Gastroesophageal sphincter (tissue), 4 donors: ENCODE measurements at places on chromosomes 3 and 15.

DNA sequence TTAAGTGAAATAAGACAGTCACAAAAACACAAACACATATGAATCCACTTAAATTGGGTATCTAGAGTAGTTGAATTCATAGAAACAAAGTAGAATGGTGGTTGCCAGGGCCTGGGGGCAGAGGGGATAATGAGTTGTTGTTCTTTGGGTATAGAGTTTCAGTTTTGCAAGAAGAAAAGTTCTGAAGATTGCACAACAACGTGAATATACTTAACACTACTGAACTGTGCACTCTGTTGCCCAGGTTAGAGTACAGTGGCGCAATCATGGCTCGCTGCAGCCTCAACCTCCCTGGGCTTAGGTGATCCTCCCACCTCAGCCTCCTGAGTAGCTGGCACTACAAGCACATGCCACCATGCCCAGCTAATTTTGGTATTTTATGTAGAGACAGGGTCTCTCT, 14.9 kb downstream of the GRAMD2A start:
- H3K27me3 ChIP-seq = peaks cover 61% of the 10 kb centered on the region
- H3K36me3 ChIP-seq = no peaks in the 10 kb centered on the region
- no peak overlapping the region for H3K4me3 ChIP-seq
- H3K27ac ChIP-seq = no peak overlapping the region

DNA sequence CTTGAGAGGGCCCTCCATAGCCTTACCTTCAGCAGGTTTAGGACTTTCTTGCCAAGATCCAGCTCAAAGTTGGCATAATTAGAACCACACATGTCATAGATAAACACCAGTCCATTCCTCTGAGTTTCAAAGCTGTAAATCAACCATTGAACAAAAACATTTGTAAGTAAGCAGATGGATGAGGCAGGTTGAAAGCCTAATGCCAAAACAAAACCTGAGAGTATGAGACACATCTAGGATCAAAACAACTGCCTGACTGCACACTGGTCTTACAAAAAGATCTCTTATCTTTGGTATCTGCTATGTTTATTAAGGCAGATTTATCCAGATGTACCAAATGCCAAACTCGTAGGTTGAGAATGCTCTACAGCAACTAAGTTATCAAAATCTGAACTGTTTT, 61.9 kb downstream of the PTPN9 start:
- no peak overlapping the region for H3K4me3 ChIP-seq
- no peaks in the 10 kb centered on the region for H3K27me3 ChIP-seq
- no peaks in the 10 kb centered on the region for H3K4me1 ChIP-seq
- H3K36me3 ChIP-seq = no peaks in the 10 kb centered on the region
- no peak for ATAC-seq

GRCh38 chr15:58573270-58573669, 141.5 kb downstream of the LIPC start:
- ATAC-seq = no peak
- H3K27me3 ChIP-seq = no peaks in the 10 kb centered on the region
- H3K36me3 ChIP-seq = no peaks in the 10 kb centered on the region
- no peaks in the 10 kb centered on the region for H3K4me1 ChIP-seq

DNA sequence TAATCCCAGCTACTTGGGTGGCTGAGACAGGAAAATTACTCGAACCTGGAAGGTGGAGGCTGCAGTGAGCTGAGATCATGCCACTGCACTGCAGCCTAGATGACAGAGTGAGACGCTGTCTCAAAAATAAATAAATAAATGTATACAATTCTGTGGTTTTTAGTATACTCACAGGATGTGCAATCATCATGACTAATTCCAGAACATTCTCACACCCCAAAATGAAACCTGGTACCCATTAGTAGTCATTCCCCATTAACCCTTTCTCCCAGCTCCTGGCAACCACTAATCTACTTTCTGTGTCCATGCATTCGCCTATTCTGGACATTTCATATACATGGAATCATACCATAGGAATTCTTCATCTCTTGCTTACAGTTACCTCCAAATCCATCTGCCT, 44.5 kb downstream of the LRRFIP2 start:
- no peak overlapping the region for H3K27ac ChIP-seq
- no peaks in the 10 kb centered on the region for H3K36me3 ChIP-seq

GRCh38 chr15:86125775-86126174, 46.1 kb downstream of the AGBL1 start:
- no peaks in the 10 kb centered on the region for H3K27me3 ChIP-seq
- H3K4me3 ChIP-seq = no peak overlapping the region
- no peaks in the 10 kb centered on the region for H3K36me3 ChIP-seq
- no peak overlapping the region for H3K27ac ChIP-seq

- no peaks in the 10 kb centered on the region for H3K4me1 ChIP-seq
- H3K4me3 ChIP-seq = no peak overlapping the region
- peaks cover 11% of the 10 kb centered on the region for H3K36me3 ChIP-seq
These were observed 85.3 kb upstream of the ADAMTS9 start for GRCh38 chr3:64773137-64773536.

GRCh38 chr3:158260392-158260791, 150.5 kb downstream of the RSRC1 start:
- no peaks in the 10 kb centered on the region for H3K4me1 ChIP-seq
- H3K36me3 ChIP-seq = peaks cover 4% of the 10 kb centered on the region
- H3K4me3 ChIP-seq = no peak overlapping the region
- ATAC-seq = no peak

DNA sequence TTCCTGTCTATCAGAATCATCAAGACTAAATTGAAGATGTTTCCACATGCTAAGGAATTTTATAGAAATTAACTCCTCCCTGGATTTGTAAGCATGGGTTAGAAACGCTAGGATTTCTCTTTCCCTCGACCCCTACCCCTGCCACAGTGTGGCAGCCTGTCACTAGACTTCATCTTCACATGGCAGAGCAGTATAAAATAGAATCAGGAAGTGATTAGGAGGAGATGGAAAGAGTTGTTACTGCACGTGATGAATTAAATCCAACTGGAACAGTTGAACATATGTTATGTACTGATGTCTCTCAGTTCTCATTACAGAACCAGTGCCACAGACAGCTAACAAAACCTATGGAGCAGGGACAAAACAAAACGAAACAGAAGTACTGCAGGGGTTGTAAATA, 130.0 kb upstream of the BNIP2 start:
- H3K36me3 ChIP-seq = no peaks in the 10 kb centered on the region
- no peak overlapping the region for H3K27ac ChIP-seq
- ATAC-seq = no peak
- H3K4me3 ChIP-seq = no peak overlapping the region
- H3K4me1 ChIP-seq = no peaks in the 10 kb centered on the region
- peaks cover 25% of the 10 kb centered on the region for H3K27me3 ChIP-seq

DNA sequence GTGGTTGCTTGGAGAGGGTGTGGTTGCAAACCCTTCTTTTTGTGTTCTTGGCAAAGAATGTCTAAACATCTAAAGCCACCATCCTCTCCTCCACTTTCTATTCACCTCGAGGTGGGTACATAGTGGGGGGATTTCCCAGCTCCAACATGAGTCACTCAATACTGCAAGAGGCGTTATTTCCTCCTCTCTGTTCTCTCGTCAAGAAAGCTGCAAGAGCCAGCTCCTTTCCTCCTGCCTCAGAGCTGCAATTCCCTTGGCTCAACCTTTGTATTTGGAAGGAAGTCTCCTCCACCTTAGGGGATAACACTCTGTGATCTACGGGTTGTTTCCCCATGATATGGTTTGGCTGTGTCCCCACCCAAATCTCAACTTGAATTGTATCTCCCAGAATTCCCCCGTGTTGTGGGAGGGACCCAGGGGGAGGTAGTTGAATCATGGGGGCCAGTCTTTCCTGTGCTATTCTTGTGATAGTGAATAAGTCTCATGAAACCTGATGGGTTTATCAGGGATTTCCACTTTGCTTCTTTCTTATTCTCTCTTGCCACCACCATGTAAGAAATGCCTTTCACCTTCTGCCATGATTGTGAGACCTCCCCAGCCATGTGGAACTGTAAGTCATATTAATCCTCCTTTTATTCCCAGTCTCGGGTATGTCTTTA, 138.4 kb downstream of the PLCL2 start:
- H3K4me1 ChIP-seq = no peaks in the 10 kb centered on the region
- no peaks in the 10 kb centered on the region for H3K27me3 ChIP-seq
- no peak overlapping the region for H3K4me3 ChIP-seq
- H3K27ac ChIP-seq = no peak overlapping the region

GRCh38 chr3:41363830-41364523, 164.7 kb downstream of the CTNNB1 start:
- no peak overlapping the region for H3K4me3 ChIP-seq
- no peak overlapping the region for H3K27ac ChIP-seq
- no peaks in the 10 kb centered on the region for H3K27me3 ChIP-seq
- ATAC-seq = no peak
- H3K36me3 ChIP-seq = no peaks in the 10 kb centered on the region

DNA sequence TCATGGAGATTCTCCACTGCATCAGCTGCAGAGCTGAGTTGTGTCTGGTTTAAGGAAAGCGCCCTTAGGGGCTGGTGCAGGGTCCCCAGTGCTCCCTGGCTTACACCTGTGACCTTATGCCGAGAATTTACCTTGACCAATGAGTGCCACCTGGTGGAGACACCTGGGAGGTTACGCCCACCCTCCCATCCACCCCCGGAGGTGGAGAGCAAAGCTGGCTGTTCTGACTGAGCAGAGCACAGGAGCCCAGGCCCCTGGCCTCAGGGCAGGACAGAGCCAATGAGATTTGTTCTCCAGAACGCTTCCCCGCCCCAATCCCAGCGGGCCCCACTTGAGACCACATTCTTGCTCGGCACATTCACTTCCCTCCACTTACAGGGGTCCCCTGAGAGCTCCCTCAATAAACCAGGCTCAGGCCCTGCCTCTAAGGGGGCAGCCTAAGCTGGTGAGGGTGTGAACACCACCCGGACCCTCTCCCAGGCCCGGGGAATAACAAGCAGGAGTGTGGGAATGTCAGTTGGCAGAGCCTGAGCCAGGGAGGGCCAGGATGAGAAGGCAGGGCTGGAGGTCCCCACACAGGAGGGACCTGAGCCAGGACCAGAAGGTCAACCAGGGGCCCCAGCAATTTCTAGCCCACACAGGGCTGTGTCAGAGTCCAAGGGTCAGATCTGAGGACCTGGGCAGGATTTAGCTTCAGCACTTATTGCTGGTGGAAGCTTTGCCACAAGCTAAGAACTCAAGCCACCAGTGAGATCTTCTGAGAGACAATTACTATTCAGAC, 117.1 kb downstream of the TPRA1 start:
- no peak overlapping the region for H3K4me3 ChIP-seq
- H3K27me3 ChIP-seq = peaks cover 26% of the 10 kb centered on the region
- H3K36me3 ChIP-seq = no peaks in the 10 kb centered on the region
- no peaks in the 10 kb centered on the region for H3K4me1 ChIP-seq
- no peak for ATAC-seq

DNA sequence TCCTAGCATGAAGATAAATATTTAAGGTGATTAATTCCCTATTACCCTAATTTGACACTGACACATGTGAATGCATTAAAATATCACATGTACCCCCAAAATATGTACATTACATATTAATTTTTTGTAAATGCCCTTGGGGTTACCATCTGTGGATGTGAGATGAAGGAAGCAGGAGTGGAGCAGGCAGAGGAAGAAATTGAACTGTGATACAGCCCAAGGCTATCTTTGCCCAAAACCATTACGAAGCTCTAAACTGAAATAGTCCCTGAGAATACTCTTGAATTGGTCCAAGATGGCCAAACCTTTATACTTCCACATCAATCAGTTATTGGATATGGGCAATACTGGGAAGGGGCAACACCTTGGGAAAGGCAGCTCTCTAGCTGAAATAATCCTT, 105.0 kb downstream of the CLASP2 start:
- no peak overlapping the region for H3K4me3 ChIP-seq
- no peak for ATAC-seq
- no peaks in the 10 kb centered on the region for H3K27me3 ChIP-seq
- no peak overlapping the region for H3K27ac ChIP-seq
- peaks cover 34% of the 10 kb centered on the region for H3K36me3 ChIP-seq
- no peaks in the 10 kb centered on the region for H3K4me1 ChIP-seq

- H3K4me3 ChIP-seq = no peak overlapping the region
- H3K4me1 ChIP-seq = no peaks in the 10 kb centered on the region
- H3K27me3 ChIP-seq = no peaks in the 10 kb centered on the region
- H3K36me3 ChIP-seq = no peaks in the 10 kb centered on the region
- no peak overlapping the region for H3K27ac ChIP-seq
These were observed 334.8 kb downstream of the OCA2 start for GRCh38 chr15:27764339-27764738.

DNA sequence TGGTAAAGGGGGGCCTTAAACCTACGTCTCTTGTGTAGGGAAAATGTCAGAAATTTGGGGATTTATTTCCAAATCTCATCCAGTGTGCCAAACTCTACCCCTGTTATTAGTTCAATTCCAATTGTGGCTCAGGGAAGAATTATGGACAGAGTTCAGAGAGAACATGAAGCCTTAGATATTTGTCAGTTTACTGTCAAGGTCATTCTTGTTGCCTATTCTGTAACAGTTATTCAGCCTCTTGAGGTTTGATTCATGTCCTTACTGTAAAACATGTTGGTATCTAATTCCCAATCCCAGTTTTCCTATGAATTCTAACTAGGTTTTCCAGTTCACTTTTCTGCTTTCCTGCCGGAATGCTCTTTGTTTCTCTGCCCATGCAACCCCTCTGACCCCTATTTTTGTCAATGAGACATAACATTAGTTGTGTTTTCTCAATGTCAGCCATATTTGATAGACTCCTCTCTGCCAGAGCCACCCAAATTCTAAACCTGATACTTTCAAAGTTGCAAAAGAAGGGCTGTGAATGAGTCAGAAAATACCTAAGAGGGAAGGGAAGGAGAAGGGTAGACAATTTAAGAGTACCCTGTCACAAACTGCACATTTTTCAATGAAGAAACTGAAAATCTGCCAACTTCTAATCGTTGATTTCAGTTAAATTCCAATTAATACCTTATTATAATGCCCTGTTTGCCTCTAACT, 52.4 kb downstream of the ATOSA start:
- no peak overlapping the region for H3K27ac ChIP-seq
- no peak overlapping the region for H3K4me3 ChIP-seq
- no peaks in the 10 kb centered on the region for H3K27me3 ChIP-seq
- H3K36me3 ChIP-seq = no peaks in the 10 kb centered on the region

DNA sequence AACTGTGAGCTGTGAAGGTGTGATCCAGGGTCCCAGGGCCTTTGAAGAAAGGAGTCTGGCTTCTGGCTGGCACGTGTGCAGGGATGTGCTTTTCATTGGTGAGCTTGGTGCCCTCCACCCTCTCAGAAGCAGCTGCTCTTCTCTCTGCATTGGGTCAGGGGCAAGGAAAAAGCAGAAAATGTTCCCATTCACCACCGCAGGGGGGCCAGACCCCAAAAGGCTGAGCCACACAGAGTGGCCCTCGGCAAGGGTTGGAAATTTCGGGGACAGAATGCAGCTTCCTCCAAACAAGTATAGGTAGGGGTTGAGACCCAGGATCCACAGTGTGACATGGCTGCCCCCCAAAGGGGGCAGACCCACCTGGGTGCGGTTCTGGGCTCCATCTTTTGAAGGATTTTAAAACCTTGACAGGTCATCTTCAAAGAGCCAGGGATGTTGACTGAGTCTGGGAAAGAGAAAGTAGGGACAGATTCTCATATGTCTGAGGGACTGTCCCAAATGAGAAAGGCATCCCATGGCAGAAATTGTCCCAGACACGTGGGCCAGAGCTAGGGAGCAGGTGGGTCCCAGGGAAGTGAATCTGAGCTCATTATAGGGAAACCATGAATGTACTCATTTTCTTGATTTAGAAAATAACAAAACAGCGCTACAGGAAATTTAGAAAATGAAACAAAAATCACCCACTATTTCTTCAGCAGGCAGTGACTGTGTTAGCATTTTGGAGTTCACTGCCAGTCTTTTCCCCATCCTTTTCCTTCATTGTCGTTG, 2.7 kb downstream of the CSK start:
- H3K36me3 ChIP-seq = no peaks in the 10 kb centered on the region
- peak overlapping the region; percentile 75 for H3K4me3 ChIP-seq
- H3K27me3 ChIP-seq = no peaks in the 10 kb centered on the region
- no peaks in the 10 kb centered on the region for H3K4me1 ChIP-seq
- peak overlapping the region; percentile 87 for H3K27ac ChIP-seq
- ATAC-seq = no peak
